ENCODE measurements at places on chromosomes 6 and 20.

DNA sequence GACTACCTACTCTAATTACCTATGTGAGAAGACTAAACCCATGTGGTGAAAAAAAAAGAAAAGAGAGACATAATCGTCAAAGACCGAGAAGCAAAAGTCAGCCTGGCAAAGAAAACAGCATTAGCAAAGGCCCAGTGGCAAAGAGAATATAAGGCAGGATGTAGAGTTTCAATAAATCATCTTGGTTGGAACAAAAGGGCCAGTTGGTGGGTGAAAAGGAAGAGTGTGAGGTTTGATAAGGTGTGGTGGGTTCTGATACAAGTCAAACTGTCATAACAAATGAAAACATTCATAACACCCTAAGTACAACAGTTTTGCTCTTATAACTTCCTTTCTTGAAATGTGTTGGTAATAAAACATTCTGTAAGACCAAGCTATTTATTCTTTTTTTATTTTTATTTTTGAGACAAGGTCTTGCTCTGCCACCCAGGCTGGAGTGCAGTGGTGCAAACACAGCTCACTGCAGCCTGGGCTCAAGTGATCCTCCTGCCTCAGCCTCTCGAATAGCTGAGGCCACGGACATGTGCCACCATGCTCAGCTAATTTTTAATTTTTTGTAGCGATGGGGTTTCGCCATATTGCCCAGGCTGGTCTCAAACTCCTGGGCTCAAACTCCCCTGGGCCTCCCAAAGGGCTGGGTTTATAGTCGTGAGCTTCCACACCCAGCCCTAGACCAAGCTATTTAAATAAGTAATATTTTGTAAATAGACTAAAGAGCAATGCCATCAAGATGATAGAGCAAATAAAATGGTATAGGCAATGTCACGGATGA, 18.9 kb upstream of the GTF3C6 start:
- no peak for DNase-seq

GRCh38 chr6:25314509-25315175, 35.5 kb downstream of the CARMIL1 start:
- DNase-seq = no peak

DNA sequence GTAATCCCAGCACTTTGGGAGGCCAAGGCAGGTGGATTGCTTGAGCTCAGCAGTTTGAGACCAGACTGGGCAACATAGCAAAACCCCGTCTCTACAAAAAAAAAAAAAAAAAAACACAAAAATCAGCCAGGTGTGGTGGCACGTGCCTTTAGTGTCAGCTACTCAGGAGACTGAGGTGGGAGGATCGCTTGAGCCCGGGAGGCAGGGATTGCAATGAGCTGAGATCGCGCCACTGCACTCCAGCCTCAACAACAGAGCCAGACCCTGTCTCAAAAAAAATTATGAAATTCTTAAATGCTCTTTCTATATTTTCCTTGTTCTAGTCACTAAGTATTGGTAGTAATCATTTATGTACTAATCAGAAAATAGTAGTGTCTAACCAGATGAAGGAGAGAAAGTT, 30.6 kb downstream of the SYTL3 start:
- DNase-seq = no peak

- DNase-seq = no peak
Observed at GRCh38 chr6:163418311-163419029, 4.0 kb downstream of the QKI start.

GRCh38 chr6:17289630-17290061, 8.5 kb downstream of the RBM24 start:
- DNase-seq = no peak

DNA sequence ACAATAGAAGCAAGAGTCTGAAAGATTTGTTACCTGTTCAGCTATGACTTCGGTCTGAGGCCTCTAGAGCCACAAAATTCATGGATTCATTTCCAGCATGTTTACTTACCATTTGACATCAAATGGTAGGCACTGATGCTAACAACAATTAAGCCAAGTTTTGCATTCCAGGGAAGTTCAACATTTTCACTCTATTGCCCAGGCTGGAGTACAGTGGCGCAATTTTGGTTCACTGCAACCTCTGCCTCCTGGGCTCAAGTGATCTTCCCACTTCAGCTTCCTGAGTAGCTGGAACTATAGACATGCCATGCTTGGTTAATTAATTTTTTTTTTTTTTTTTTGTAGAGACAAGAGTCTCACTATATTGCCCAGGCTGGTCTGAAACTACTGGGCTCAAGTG, 114.1 kb upstream of the SGK1 start:
- no peak for DNase-seq

DNA sequence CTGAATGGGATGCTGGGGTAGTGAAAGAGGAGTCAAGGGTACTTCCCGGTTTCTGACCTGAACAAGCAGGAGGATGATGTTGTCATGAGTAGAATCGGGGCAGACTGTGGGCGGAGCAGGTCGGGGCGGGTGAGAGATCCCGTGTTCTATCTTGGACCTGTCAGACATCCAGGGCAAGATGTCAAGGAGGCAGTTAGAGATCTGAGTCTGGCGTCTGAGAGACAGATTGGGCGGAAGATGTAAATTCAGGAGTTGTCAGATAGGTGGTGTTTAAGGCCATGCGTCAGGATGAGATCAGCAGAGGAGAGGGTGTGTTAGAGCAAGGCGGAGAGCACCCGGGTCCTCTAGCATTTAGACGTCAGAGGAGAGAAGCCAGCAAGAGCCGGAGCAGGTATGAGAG, 115.5 kb downstream of the DLGAP4 start:
- DNase-seq = no peak

GRCh38 chr6:166616261-166617238, 10.5 kb downstream of the RPS6KA2 start:
- DNase-seq = no peak

- DNase-seq = no peak
Observed at GRCh38 chr20:61963885-61964674, 101.6 kb downstream of the TAF4 start.

- DNase-seq = no peak
Observed at GRCh38 chr20:4840801-4841200, 119.1 kb downstream of the PRND start.

GRCh38 chr20:53174454-53174853, 202.3 kb downstream of the TSHZ2 start:
- no peak for DNase-seq

Measured in frontal cortex (tissue), 4 donors.